ENCODE measurements at places on chromosomes 2 and 18. TPM values are rescaled to one million over a fixed set of nuclear protein-coding genes. Genes with fewer than 3 reads are reported as not detected.

Gene MAB21L4
- total RNA-seq, result 440 TPM

- DNase-seq, result no peak
Measured at GRCh38 chr2:11873356-11874154, 127.1 kb downstream of the LPIN1 start.

DNA sequence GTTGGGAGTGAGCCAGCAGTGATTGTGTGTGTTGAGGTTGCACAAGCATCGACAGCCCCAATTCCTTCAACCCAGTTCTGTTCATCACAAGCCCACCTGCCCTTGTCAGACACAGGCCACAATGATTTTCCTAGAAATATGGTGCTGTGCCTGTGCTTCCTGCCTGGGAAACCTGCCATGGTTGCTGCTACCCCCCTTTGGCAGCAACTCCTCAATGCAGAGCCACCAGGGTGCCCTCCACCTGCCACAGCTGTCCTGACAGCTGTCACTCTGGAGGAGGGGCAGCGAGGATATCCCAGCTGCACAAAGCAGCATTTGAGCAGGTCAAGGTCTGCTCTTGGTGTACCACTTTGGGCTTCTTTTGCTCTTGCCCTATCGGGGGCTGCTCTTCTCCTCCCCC lies 27.1 kb downstream of the SMIM21 start:
- DNase-seq, result no peak

- DNase-seq, result no peak
Measured at GRCh38 chr18:79496237-79496977, 100.7 kb downstream of the NFATC1 start.

DNA sequence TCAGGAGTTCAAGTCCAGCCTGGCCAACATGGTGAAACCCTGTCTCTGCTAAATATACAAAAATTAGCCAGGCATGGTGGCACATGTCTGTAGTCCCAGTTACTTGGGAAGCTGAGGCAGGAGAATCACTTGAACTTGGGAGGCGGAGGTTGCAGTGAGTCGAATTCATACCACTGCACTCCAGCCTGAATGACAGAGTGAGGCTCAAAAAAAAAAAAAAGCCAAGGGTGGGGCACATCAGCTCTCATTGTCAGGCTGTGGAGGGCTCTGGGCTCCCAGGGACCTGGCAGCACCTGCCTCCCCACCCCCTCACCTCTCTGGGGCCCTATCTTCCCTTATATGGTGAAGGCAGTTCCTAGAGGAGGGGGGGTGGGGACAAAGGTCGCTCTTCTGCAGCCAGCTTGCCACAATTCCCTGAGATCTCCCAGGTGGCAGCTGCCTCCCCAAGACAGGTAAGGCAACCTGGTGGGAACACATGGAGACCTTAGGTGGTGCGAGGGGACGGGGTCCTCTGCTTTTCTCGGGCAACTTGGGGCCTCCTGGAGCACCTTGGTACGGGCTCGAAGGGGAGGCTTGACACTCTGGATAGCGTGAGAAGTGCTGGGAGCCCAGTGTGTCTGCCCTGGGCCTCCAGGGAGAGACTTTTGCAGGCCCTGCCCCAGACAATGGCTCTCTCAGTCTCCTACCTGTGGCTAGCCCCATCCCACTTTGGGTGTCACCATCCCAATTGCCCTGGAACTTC lies at the start of gene VIL1:
VIL1 (plus strand) TSS at position 407 of the 742 bp plus-strand sequence. CDS start 4,656 bp downstream, outside the sequence.
- DNase-seq, result no peak

Gene ANKRD29
- total RNA-seq, result 8.3 TPM

Gene DCC
- not detected for total RNA-seq

Gene NAT8
- not detected for total RNA-seq

GRCh38 chr2:238220892-238221521 lies 17.5 kb upstream of the ILKAP start:
- DNase-seq, result no peak

Measured in esophagus squamous epithelium (tissue), 5 donors.